ENCODE measurements at places on chromosomes 7 and 10.

- DNase-seq = no peak
Observed at GRCh38 chr10:78260680-78261079, 227.0 kb downstream of the RPS24 start.

- no peak for DNase-seq
Observed at GRCh38 chr7:45138433-45139267, 18.9 kb upstream of the RAMP3 start.

DNA sequence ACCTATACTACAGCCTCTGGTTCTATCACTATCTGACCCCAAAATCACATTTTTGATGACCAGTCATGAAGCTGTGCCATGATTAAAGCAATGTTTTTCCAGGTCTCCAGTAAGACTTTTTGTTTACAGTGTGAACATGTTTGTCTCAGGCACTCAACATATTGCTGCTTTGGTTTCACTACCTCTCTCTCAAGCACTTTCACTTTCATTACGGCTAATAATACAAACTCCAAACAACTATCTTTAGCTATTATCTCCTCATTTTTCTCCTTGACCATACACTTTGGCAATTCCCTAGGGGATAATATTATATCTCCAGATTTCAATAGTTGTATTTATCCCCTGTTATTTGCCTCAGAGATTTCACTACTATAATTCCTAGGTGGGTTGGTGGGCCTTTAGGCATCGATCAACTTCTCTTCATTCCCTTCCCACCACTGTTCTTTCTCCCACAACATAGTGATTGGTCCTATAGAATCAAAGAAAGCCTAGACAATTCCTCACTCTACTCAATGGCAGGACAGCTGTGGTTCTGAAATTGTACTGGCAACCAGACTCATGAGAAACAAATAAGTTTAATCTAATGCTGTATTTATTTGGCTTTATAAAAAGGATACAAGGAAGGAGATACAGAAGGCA lies 261.4 kb upstream of the ZWINT start:
- DNase-seq = no peak

- DNase-seq = no peak
Observed at GRCh38 chr10:128574581-128575210, 448.5 kb upstream of the MKI67 start.

DNA sequence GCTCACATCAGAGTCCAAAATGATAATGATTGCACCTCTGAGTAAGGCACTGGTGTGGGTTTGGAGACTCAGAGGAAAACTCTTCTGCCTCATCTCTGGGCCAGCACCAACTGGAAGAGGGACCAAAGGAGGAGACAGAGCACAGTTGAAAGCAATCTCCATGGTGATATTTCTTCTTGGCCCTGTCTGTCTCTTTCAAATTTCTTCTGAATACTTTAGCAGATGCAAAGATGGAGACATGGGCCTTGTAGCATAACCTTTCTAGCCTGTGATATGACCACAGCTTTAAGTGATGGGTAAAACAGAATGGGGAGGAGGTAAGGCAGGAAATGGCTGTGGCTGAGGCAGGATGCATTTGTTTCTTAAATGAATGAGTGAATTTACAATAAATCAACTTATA lies 12.2 kb upstream of the GIMAP7 start:
- DNase-seq = peak; percentile 73

GRCh38 chr7:127726476-127726875 lies 74.5 kb downstream of the SND1 start:
- DNase-seq = no peak

GRCh38 chr7:157411580-157411979 lies 74.8 kb downstream of the DNAJB6 start:
- peak; percentile 25 for DNase-seq

- DNase-seq = no peak
Observed at GRCh38 chr7:151503902-151504714, 15.6 kb downstream of the RHEB start.

DNA sequence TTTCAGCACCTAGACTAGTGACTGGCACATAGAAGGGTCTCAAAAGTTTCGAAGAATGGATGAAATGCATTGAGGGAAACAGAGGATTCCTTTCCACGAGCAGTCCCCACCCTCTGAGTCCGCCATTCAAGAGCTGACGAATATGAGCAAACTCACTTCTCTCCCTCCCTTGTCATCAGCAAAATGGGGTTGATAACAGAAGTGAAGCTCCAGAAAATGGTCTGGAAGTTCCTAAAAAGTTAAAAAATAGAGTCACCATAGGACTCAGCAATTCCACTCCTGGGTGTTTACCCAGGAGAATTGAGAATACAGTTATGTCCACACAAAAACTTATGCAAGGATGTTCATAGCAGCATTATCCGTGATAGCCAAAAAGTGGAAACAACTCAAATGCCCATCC lies 25.0 kb upstream of the SRGN start:
- DNase-seq = no peak

Measured in activated CD4-positive, alpha-beta T cell treated with anti-CD3 and anti-CD28 coated beads, Interleukin-2, amount 10 ng/mL, durations not matched to agents 7 days and 5 days (primary cell).